ENCODE measurements at places on chromosomes 12 and 14. TPM values are rescaled to one million over a fixed set of nuclear protein-coding genes. Genes with fewer than 3 reads are reported as not detected.

CLEC2A gene
- not detected for total RNA-seq

WNT5B gene
- total RNA-seq: 1.5 TPM

GPD1 gene
- total RNA-seq: 3.4 TPM

SLC25A47 gene
- not detected for total RNA-seq

CCDC197 gene
- total RNA-seq: not detected

IFI27 gene
- total RNA-seq: 219 TPM

A2ML1 gene
- not detected for total RNA-seq

P2RX2 gene
- total RNA-seq: not detected

DNA sequence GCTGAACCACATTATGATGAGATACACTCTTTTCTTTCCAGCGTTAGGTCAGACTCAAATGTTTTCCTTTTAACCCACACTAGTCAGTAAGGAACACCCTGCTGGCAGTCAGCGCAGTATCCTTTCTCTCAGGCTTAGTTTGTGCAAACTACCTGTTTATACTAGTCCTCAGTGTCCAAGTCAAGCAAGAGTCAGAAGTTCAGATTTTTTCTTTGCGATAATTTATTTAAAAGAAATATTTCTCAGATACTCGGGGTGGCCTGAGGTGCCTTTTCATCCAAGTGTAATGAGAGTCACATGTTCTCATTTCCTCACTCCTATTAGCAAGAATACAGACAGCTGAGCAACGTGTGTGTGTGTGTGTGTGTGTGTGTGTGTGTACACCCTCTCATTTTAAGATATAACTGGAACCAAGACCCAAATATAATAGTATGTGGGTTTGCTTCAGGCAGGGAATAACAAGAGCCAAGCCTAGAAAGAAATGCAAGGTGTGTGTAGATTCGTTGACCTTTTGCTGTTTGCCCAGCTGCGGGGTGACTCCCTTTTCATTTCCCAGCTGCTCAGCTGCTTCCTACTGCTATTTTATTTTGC is 182.7 kb downstream of the KICS2 start:
- H3K4me3 ChIP-seq: no peak overlapping the region
- DNase-seq: peak; percentile 68
- H3K4me1 ChIP-seq: no peaks in the 10 kb centered on the region
- no peaks in the 10 kb centered on the region for H3K27me3 ChIP-seq
- peak overlapping the region; percentile 58 for H3K27ac ChIP-seq

GRCh38 chr12:5797661-5798060 is 147.4 kb downstream of the ANO2 start:
- no peak overlapping the region for H3K4me3 ChIP-seq
- no peaks in the 10 kb centered on the region for H3K4me1 ChIP-seq
- DNase-seq: no peak
- H3K27ac ChIP-seq: no peak overlapping the region
- no peaks in the 10 kb centered on the region for H3K36me3 ChIP-seq

DNA sequence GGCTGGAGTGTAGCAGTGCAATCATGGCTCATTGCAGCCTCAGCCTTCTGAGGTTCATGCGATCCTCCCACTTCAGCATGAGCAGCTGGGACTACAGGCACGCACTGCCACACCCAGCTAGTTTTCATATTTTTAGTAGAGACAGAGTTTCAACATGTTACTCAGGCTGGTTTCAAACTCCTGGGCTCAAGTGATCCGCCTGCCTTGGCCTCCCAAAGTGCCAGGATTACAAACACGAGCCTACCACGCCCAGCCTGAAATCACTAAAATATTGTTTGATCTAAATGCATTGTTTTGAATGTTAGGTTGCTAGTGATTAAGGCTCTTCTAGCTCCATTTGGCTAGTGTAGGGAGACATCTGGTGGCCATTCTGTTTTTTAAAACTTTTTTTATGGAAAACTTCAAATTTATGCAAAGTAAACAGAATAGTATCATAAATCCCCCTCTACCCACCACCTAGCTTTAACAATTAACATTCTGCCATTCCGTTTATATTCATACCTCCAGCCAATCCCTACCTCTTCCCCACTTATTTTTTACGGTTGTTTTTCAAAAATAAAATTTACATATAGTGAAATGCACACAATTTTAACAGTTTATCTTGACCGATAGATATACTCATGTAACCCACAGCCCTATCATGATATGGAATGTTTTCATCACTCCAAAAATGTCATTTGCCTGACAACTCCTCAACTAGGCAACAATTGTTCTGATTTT is 37.8 kb downstream of the MYO1H start:
- H3K4me3 ChIP-seq: no peak overlapping the region
- no peaks in the 10 kb centered on the region for H3K27me3 ChIP-seq
- no peaks in the 10 kb centered on the region for H3K4me1 ChIP-seq
- H3K27ac ChIP-seq: no peak overlapping the region
- H3K36me3 ChIP-seq: no peaks in the 10 kb centered on the region

DNA sequence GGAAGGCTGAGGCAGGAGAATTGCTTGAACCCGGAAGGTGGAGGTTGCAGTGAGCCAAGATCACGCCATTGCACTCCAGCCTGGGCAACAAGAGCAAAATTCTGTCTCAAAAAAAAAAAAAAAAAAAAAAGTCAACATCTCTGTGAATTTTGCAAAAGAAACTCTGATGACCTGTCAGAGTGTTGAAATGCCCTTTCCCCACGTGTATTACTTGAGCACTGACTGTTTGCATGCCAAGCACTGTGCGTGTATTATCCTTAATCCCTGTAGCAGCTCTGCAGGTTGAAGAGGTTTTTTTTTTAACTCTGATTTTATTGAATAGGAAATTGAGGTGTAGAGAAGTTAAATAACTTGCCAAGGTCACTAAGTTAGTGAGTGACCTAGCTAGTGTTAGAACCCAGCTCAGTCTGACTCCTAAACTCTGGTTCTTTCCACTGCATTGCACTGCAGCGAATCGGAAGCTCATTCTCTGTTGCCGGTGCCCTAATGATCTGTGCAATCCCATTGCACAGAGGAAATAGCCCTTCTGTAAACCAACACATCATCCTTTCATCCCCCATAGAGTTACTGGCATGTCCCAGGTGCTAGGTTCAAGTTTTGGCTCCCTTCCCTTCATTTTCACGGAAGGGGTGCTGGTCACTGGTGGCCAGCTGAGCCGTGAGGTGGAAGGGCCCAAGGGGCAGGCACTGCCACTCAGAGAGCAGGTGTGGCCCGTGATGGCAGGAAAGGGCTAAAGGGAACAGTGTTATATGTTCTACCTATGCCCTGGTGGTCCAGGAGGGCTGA is 122.3 kb downstream of the EML1 start:
- no peaks in the 10 kb centered on the region for H3K36me3 ChIP-seq
- H3K4me1 ChIP-seq: no peaks in the 10 kb centered on the region
- H3K27ac ChIP-seq: no peak overlapping the region

GRCh38 chr14:68015356-68016254 is 196.0 kb downstream of the RAD51B start:
- H3K27ac ChIP-seq: no peak overlapping the region
- no peak for DNase-seq
- no peaks in the 10 kb centered on the region for H3K27me3 ChIP-seq
- H3K36me3 ChIP-seq: no peaks in the 10 kb centered on the region

- no peak for DNase-seq
- H3K4me3 ChIP-seq: no peak overlapping the region
- H3K36me3 ChIP-seq: no peaks in the 10 kb centered on the region
- H3K4me1 ChIP-seq: no peaks in the 10 kb centered on the region
- no peak overlapping the region for H3K27ac ChIP-seq
These were observed 246.3 kb downstream of the KCNC2 start for GRCh38 chr12:74963304-74963703.

- H3K4me1 ChIP-seq: no peaks in the 10 kb centered on the region
- H3K36me3 ChIP-seq: no peaks in the 10 kb centered on the region
- DNase-seq: peak; percentile 41
- H3K4me3 ChIP-seq: no peak overlapping the region
- H3K27ac ChIP-seq: no peak overlapping the region
These were observed 6.9 kb upstream of the NTS start for GRCh38 chr12:85866986-85867776.

DNA sequence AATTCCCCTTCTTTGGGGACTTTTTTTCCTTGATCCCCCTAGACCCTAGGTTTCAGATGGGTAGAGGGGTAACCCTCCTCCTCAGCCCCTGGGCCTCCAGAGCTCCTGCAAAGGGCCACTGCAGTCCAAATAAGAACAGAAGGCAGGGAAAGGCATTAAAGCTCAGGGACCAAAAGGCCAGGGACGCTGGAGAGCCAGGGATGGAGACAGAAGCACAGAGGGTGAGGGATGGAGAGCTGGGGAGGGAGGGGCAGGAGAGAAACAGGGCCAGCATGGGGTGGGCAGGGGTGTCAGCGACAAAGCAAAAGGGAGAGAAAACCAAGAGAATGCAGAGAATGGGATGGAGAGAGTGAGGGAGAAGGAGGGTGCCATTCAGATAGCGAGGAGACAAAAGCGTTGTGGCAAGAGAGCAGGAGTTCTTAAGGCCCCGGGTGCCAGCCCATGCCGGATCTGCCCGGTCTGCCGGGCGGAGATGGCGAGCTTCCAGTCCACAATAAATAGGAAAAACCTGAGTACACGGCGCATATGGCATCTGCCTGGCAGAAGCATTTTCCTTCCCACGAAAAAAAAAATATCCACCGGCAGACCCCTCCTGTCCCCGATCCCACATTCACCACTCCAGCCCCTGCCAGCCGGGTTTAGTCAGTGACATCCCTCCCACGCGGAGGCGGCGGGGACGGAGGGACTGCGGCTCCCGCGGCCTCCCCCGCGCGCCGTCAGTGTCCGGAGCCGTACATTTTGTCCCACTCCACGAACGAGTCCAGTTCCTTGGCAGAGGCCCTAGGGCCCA is 28.6 kb downstream of the FIGNL2 start:
- H3K4me1 ChIP-seq: no peaks in the 10 kb centered on the region
- no peaks in the 10 kb centered on the region for H3K36me3 ChIP-seq

DNA sequence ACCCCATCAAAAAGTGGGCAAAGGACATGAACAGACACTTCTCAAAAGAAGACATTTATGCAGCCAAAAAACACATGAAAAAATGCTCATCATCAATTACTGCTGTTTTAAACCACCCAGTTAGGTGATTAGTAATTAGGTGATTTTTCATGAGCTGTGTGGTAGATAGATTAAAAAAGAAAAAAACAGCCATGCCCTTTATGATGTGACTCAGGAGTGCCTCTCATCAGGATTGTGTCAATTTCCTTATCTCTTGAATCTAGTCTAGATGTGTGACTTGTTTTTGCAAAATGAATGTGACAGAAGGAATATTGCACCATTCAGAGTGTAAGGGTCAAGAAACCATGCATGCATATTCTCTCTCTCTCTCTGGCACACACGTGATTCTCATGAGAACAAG is 5.7 kb downstream of the OR10A7 start:
- H3K4me3 ChIP-seq: no peak overlapping the region
- H3K27me3 ChIP-seq: no peaks in the 10 kb centered on the region
- H3K4me1 ChIP-seq: no peaks in the 10 kb centered on the region
- DNase-seq: no peak

DNA sequence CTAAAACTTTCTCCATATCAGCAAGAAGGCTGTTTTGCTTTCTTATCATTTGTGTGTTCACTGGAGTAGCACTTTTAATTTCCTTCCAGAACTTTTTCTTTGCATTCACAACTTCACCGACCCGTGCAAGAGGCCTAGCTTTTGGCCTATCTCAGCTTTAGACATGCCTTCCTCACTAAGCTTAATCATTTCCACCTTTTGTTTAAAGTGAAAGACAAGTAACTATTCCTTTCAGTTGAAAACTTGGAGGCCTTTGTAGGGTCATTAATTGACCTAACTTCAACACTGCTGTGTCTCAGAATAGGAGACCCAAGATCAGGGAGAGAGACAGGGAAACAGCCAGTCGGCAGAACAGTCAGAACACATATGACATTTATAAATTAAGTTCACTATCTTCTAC is 39.3 kb downstream of the BBS10 start:
- no peaks in the 10 kb centered on the region for H3K27me3 ChIP-seq
- H3K36me3 ChIP-seq: no peaks in the 10 kb centered on the region
- no peaks in the 10 kb centered on the region for H3K4me1 ChIP-seq
- no peak overlapping the region for H3K4me3 ChIP-seq

DNA sequence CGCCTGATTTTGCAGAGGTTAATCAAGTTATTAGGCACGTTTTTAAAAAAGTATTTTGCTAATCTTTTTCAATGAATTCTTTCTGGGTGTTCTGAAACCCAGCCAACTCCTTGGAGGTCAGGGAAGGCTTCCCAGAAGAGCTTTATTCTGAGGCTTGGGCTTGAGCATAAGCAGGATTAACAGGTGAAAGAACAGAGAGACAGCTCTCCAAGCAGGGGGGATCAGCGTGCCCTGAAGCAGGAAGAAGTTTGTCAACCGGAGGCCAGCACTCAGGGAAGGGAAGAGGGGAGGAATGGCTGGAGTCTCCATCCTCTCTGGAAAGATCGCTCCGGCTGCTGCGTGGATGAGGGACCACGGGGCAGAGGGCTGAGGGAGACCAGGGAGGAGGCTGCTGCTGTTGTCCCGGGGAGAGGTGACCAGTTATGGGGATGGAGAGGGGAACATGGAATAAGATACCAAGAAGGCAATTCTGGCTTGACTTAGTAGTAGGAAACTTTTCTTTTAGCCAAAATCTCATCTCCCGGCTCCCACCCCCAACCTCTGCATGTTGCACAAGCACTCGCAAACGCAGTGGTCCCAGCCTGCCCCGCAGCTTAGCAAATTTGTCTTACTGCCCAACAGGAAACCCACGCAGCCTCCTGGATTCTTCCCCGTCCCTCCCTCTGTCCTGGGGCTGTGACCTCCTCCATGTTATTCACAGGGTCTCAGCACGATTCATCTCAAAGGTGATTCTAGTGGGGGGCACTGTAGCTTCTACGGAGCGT is 1.1 kb upstream of the SSH1 start:
- DNase-seq: peak; percentile 47
- peak overlapping the region; percentile 38 for H3K4me3 ChIP-seq
- H3K4me1 ChIP-seq: peaks cover 6% of the 10 kb centered on the region
- H3K27ac ChIP-seq: no peak overlapping the region

GRCh38 chr14:63510538-63510937 is 32.6 kb downstream of the PPP2R5E start:
- H3K27ac ChIP-seq: no peak overlapping the region
- no peak for DNase-seq
- no peaks in the 10 kb centered on the region for H3K27me3 ChIP-seq
- no peaks in the 10 kb centered on the region for H3K4me1 ChIP-seq
- no peaks in the 10 kb centered on the region for H3K36me3 ChIP-seq

DNA sequence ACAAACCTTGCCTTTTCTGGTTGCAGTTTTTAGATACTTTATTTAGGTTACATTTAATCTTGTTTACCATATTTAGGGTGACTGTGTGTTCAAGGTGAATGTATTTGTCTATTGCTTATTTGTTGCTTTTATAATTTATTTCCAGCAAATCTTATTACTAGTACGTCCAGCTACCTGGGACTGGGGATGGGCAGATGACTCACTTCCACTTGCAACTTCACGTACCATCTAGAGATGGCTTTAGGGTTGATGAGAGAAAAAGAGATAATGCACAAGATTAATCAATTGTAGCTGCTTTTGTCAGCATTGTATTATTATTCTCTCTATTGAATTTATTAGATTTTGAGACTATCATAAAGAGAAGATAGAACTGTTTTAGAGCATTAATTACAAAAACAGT is 5.1 kb downstream of the MIPOL1 start:
- DNase-seq: no peak
- no peaks in the 10 kb centered on the region for H3K4me1 ChIP-seq
- H3K4me3 ChIP-seq: no peak overlapping the region
- H3K27me3 ChIP-seq: no peaks in the 10 kb centered on the region
- H3K36me3 ChIP-seq: no peaks in the 10 kb centered on the region

All from colonic mucosa (tissue), 4 donors.